Stromal cell of bone marrow (primary cell): ENCODE measurements at places on chromosomes 7 and 10.
A peak's percentile ranks its signal among the peaks of the same experiment; 100 is the strongest.

DNA sequence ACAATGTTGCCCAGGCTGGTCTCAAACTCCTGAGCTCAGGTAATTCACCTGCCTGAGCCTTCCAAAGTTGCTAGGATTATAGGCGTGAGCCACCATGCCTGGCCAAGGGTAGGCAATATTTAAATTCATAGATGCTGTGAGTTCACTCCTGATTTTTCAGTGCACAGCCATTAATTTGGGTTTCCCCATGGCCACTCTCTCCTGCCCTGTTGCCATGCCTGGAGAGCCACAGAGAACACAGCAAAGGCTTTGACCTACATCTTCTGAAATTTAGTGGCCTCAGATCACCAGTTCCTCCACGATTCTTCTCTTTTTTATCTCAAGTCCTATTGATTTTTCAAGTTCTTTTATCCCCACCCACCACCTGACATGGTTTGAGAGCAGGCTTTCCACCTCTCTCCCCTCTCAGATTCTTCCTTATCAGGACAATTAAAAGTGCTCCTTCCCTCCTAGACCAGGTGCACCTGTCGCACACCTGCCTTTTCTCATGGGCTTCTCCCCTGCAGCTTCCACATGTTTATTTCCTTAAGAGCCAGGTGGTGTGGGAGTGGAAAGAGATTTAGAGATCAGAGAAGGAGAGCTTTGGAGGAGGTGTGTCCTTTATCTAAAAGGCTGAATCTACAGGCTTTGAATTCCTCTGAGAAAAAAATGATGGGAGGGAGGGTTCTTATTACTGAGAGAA lies 123.8 kb downstream of the ADRA2A start:
- no peak for DNase-seq

- DNase-seq, result no peak
These were observed 5.6 kb upstream of the LRRC27 start for GRCh38 chr10:132326344-132326889.

GRCh38 chr7:35993113-35993512 lies 159.9 kb upstream of the EEPD1 start:
- no peak for DNase-seq

DNA sequence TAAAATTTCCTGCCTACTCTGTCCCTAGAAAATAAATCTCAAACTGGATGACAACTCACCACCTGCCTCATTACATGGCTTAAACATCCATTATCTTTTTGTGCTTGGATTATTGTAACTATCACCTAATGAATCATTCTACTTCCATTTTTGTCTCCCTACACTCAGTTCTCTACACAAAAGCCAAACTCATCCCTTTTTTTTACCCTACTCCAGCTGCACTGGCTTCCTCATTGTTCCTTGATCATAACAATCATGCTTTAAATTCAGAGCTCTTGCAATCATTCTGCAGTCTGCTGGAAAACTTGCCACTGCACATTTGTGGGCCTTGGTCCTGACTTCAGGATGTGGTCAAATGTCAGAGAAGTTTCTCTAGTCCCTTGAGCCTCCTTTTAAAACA lies 280.0 kb downstream of the DGKB start:
- DNase-seq, result no peak

GRCh38 chr7:8597565-8597964 lies 164.2 kb downstream of the NXPH1 start:
- DNase-seq, result no peak

DNA sequence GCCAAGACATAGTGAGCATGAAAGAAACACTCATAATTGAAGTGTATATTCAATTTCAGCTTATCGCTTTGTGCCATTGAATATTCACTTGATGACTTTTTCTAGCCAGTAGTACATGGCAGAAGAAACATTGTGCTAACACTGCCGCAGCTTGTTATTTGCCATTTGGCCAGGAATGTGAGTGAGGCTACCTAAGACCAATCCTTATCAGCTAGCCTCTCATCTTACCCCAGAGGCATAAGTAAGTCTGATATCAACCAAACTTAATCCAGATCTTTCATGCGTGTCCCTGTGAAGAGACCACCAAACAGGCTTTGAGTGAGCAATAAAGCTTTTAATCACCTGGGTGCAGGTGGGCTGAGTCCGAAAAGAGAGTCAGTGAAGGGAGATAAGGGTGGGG lies 586.0 kb upstream of the MBL2 start:
- DNase-seq, result no peak

GRCh38 chr10:43137717-43138020 lies 576 bp upstream of the CSGALNACT2 start:
- no peak for DNase-seq

- no peak for DNase-seq
These were observed 31.0 kb downstream of the AMZ1 start for GRCh38 chr7:2719007-2719406.

DNA sequence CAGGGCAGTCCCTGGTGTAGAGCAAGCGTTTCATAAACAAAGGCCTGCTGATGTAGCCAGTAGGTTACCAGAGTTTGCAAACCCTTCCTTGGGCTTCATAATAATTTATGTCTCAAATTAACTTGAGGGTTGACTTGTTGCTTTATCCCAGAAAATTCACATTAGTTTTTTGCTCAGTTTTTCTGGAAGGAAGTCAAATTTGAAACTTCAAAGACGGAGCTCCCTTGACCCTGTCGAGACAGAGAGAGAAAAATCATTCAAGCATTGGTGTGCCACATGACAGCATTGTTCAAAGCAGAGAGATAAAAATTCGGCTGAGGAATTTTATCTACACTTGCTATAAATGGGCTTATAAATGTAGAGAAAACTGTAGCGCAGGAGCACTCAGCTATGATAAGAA lies 627.7 kb downstream of the TNS3 start:
- DNase-seq, result no peak

DNA sequence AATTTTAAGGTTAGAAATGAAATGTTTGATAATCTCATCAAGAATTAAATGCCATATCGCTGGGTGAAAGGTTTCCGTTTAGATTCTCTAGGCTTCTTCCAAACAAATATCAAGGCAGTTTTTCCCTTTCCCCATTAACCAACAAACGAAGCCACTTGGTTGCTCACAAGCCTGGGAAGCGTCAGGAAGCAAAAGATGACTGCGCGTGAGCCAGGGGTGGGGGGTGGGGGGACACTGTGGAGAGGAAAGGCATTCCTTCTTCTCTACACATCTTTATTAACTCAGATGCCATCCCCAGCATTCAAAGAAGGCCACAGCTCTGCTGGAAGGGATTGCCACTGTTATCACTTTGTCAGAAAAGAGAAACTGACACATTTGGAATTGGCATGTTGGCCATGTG lies 207.1 kb downstream of the TRIL start:
- no peak for DNase-seq

- DNase-seq, result no peak
These were observed 65.5 kb downstream of the CPVL start for GRCh38 chr7:29080803-29081202.

GRCh38 chr7:1696671-1697498 lies 26.8 kb downstream of the ELFN1 start:
- DNase-seq, result no peak

GRCh38 chr7:40419806-40420205 lies 285.0 kb downstream of the SUGCT start:
- no peak for DNase-seq

GRCh38 chr7:45689011-45689796 lies 115.0 kb downstream of the ADCY1 start:
- peak; percentile 18 for DNase-seq

DNA sequence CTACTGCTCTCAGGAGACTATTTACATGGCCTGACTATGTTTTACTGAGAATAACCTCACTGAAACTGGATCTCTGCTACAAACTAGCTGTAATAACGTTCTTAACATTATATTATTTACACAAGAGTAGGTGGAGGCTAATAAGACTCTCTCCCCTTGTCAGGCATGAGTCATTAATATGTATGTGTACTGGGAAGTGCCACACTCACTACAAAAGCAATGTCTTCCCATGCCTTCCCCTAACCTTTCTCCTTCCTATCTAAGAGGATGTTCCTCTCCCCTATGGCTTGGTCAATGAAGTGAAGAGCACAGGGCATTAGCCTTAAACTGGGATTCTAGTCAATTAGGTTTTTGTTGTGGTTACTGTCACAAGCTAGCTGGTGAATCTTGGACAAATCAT lies 147.9 kb downstream of the DGKB start:
- peak; percentile 16 for DNase-seq

- DNase-seq, result no peak
These were observed 715.0 kb downstream of the AUTS2 start for GRCh38 chr7:70313271-70313670.

- DNase-seq, result peak; percentile 33
These were observed 15.7 kb downstream of the NOLC1 start for GRCh38 chr10:102167861-102168260.

GRCh38 chr7:108417926-108418325 lies 38.3 kb downstream of the NRCAM start:
- DNase-seq, result no peak

- no peak for DNase-seq
These were observed 84.6 kb upstream of the UNC5B start for GRCh38 chr10:71127773-71128172.

DNA sequence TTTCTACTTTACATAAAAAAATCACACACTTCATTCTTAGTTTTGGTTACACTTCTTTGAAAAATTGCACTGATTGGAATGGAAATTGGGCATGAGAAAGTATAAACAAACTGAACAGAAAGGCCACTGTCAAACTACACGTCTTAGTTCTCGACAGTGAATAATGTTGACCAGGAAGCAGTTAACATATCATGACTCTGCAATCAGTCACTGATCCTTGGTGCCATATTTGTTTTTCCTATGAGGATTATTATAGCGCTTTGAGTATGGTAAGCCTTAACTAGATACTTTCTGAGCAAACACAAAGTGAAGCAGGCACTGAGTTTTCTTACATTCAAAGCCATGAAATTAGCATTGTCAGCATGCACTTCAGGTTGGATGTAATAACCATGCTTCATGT lies 495.1 kb upstream of the ANKRD30A start:
- DNase-seq, result no peak

GRCh38 chr7:15396210-15397158 lies 165.3 kb downstream of the AGMO start:
- DNase-seq, result no peak

- no peak for DNase-seq
These were observed 15.7 kb upstream of the LAMB1 start for GRCh38 chr7:108018668-108019067.

- DNase-seq, result no peak
These were observed 56.7 kb downstream of the ITIH5 start for GRCh38 chr10:7610026-7610425.
